ENCODE measurements at places on chromosomes 5 and 9. TPM values are rescaled to one million over a fixed set of nuclear protein-coding genes. Genes with fewer than 3 reads are reported as not detected.

GRCh38 chr9:137516144-137516917 lies 33.9 kb downstream of the PNPLA7 start:
- DNase-seq = no peak

Gene ABLIM3
- 1.1 TPM for polyA plus RNA-seq

DNA sequence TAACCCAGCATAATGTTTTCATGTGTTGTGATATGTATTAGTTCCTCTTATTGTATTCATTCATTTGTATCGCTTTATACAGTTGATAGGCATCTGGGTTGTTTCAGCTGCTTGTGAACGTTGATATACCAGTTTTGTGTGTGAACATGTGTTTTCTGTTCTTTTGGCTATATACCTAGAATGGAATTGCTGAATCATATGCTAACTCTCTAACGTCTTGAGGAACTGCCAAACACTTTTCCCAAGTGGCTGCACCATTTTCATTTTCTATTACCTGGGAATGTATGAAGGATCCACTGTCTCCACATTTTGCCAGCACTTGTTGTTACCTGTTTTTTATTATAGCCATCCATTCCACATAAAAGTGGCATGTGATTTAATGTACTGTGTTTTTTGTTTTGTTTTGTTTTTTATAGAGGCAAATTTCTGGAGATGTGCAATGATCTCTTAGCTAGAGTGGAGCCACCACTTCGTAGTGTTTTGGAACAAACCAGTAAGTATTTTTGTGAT lies 34.6 kb downstream of the HSPA4 start:
- no peak for DNase-seq

DNA sequence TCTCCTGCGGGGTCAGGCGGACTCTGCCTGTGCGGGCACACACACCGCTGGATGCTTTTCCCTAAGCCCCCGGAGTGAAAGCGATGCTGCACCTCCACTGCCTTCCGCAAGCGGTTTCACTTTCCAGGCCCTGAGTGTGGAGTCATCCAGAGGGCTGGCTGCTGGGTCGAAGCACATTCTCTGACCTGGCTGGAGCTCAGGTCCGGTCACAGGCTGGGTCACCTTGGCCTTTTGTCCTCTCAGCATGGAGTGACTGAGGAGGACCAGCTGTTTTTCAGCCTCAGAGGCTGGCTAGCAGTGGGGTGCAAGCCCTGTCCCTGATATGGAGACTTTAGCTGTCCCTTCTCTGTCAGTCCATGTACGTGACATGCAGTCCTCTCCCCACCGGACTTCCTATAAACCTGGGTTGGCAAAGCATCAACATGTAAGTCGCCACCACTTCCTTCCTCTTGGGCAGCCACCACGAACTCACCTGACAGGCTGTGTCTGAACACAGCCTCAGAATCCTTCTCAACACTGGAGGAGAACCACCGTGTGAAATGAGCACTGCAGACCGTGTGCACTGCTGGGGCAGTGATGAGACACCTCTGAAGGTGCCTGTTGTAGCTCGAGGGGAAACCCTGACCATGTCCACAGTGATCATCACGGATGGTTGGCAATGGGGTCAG lies 51.3 kb downstream of the GADD45G start:
- no peak for DNase-seq

- DNase-seq = no peak
Observed at GRCh38 chr5:170223906-170224305, 8.9 kb upstream of the C5orf58 start.

- DNase-seq = no peak
Observed at GRCh38 chr9:122248448-122248865, 16.2 kb downstream of the RBM18 start.

DNA sequence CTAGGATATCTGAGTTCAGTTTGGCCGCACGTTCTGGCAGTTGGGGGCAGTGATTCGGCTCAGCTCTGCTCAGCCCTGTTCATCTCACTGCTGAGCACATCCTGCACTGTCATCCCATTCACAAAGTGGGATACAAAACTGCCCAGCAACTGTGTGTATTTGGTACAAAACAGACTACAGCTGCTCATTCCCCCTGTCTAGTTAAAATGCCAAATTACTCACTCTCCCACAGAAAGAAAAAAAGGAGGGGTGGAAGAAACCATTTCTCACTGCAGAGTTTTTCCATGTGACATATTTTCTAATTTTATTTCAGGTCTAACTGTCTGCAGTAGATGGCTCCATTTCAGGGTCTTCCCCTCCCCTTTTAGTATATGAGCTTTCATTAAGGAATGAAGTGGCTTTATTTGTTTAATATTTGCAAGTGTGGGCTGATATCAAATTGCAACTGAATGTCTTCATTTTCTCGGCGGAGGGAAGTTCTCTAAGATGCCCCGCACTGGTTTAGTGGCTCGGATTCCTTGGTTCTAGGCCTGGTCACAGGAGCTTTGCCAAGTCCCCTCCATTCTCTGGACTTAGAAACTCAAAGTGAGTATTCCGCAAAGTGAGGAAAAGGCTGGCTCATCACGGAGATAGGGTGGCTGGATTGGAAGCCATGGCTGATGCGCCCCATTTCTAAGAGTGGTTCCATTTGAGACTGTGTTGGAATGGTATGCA lies 14.7 kb downstream of the COL15A1 start:
- DNase-seq = no peak

DNA sequence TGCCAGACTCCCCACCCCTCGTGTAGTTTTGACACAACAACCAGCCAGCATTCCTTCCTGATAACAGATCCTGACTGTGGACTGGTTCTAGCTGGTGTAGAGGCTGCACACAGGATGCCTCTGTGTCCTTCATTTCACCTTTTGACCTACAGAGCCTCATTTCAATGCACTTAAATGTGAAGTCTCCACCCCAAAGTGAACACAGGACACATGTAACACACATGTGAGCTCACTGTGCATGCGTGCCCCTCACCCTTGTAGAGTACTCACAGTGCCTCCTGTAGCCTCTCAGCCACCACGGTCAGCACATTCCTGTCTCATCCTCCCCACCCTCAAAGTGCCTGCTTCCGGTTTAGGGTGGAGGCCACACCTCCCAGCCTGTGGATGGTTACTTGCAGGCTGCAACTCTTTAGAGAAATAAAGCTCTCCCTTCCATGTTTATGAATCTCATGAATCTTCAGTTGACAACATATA lies 11.6 kb upstream of the NKD2 start:
- no peak for DNase-seq

Gene TXNDC8
- polyA plus RNA-seq = not detected

DNA sequence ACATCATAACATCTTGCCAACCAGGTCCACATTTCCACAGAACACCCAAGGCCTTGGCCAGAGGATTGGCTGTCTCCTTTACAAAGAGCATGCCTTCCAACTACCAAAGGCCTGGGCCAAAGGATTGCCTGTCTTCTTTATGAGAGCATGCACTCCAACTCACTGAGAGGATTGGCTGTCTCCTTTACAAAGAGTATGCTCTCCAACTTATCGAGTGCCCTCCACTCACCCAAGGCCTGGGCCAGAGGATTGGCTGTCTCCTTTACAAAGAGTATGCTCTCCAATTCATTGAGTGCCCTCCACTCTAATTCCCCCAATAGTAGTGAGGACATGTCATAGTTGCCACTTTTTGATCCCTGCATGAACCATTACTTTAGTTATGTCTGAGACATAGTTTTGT lies 79.9 kb upstream of the TAS2R1 start:
- no peak for DNase-seq

Gene TAF1L
- 0.10 TPM for polyA plus RNA-seq

- DNase-seq = no peak
Observed at GRCh38 chr9:6428940-6429889, 16.2 kb downstream of the UHRF2 start.

DNA sequence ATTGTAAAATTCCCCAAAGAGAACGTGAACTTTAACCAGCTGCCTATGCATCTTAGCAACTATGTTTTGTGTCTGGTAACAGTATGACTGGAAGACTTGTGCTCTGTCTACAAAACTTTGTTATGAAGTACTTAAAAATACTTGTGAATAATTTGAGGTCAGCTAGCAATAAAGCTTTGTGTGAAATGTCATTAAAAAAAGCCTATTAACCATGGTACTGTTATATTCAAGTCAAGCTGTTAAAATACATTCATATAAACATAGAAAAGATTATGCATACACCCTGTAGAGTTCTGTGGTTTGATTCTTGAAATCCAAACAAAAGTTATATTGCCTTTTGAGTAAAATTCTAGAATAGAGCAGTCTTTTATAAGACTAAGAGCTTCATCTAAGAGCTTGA lies 60.1 kb downstream of the VCAN start:
- no peak for DNase-seq

GRCh38 chr5:27854243-27854852 lies 816.0 kb upstream of the CDH9 start:
- no peak for DNase-seq

DNA sequence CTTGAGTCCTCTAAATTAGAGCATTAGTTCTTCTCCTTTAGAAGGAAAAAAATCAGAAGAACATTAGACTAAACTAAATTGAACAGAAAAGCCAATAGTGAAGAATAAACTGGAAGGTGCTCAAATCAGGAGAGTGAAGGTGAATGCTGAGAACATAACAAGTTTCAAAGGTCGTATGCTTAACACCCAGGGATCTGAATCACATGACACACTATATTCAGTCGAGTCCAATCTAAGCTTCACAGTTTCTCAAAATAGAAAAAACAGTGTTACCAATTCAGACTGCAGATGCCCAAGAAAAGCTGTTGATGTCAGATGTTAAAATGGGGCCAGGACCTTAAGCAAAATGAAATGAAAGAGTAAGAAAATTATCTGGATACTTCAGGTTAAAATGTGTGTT lies 614.5 kb downstream of the EFNA5 start:
- no peak for DNase-seq

GRCh38 chr5:39494107-39494510 lies 69.3 kb upstream of the DAB2 start:
- DNase-seq = no peak

DNA sequence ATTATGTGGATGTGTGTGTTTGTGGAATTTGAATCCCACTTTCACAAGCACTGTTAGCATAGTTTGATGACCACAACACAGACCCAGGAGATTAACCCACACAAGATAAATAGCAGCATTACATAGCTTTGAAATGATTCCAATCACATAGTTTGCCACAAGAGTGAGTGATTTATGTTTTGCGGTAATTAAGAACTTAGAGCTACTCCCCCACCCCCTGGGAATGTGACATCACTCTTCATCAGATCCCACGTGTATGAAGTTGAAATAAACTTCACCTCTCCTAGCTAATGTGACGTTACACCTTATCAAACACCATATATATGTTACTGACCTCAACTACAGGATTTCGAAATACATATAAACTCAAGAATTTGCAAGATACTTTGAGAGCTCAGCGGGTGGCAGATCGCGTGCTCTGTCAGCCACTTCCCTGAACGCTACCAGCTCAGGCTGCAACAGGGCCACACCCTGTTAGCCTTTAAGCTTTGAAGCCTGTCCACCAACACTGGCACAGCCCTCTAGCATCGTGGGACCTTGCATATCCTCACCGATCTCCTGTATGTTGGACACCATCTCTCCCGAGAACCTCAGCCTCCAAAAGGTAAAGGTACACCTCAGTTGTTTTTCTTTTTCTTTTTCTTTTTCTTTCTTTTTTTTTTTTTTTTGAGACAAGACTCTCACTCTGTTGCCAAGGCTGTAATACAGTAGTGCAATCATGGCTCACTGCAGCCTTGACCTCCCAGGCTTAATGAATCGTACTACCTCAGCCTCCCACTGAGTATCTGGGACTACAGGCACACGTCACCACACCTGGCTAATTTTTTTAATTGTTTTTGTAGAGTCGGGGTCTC lies 1.7 kb upstream of the AGTPBP1 start:
- DNase-seq = peak; percentile 7

Gene ZNF618
- 39.7 TPM for polyA plus RNA-seq

GRCh38 chr5:67188274-67189078 lies 8.1 kb downstream of the CD180 start:
- DNase-seq = no peak

Gene FIBCD1
- 0.37 TPM for polyA plus RNA-seq

DNA sequence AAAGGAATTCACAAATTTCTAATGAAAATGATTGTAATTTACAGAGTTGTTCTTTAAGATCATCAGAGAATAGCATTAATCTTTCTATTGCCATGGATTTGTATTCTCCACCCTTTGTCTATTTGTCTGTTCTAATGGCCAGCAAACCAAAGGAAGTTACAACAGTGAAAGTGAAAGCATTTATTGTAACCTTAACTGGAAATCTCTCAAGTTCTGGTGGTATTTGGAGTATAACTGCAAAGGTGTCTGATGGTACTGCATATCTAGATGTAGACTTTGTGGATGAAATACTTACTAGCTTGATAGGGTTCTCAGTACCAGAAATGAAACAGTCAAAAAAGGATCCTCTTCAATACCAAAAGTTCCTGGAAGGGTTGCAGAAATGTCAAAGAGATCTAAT lies 21.7 kb downstream of the RMI1 start:
- no peak for DNase-seq

- DNase-seq = no peak
Observed at GRCh38 chr5:59485629-59486439, 407.7 kb downstream of the PDE4D start.

Gene TGFBR1
- polyA plus RNA-seq = 52.2 TPM
